Karpas-422 (cell line): ENCODE measurements at places on chromosomes 7 and 10.

GRCh38 chr7:151795168-151795811 is 81.6 kb downstream of the PRKAG2 start:
- DNase-seq, result no peak

- no peak for DNase-seq
These were observed 8.6 kb downstream of the CTBP2 start for GRCh38 chr10:125151553-125152449.

- no peak for DNase-seq
These were observed 50.8 kb downstream of the GSDME start for GRCh38 chr7:24706211-24707170.

DNA sequence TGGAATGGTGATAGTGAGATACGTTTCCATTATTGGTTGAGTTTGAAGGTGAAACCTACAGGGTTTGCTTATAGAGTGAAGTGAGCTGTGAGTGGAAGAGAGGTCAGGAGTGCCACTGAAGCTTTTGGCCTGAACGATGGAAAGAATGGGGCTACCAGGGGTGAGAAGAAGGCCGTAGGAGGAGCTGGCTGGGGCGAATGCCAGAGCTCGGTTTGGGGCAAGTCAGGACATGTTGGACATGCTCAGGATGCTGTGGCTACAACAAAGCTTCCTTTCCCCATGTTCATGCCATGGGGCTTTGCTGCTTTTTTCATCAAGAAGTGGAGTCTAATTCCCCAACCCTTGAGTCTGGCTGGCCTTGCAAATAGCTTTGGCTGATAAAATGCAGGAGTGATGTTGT is 253.7 kb downstream of the GLRX3 start:
- DNase-seq, result no peak
